ENCODE measurements at places on chromosomes 6 and 20.

DNA sequence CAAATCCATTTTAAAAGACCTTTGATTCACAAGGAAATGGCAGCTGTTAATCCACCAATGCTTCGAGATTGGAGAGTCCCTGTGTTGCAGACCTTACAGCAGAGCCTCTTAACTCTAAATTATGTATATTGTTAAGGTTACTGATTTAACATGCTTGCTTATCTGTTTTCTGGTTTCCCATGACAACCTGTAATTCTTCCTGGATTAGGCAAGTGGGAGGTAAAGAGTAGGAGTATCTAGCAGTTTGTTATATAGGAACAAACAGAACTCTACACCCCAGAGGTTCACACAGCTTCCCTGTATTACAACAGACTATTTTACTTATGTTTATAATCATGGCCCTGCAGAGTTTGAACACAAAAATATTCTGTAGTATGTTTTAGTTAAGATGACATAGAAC, 39.5 kb downstream of the NKX2-4 start:
- ATAC-seq = no peak

DNA sequence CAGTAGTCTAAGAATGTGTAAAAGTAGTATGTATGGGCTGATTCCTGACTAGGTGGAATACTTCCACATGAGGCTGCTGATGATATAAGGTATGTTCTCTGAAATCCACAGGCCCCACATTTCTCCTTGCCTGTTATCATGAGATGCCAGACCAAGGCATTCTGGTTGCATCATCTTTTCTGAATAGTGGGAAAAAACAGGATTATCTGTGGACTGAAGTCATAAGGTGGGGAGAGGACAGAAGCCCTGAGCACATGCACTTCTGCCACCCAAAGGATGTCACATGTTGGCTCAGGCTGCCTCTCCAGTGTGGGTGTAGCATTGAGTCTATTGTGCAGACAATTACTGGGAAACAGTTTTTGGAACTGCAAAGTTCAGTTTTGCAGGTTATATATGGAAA, 184.5 kb upstream of the RAB32 start:
- ATAC-seq = no peak

DNA sequence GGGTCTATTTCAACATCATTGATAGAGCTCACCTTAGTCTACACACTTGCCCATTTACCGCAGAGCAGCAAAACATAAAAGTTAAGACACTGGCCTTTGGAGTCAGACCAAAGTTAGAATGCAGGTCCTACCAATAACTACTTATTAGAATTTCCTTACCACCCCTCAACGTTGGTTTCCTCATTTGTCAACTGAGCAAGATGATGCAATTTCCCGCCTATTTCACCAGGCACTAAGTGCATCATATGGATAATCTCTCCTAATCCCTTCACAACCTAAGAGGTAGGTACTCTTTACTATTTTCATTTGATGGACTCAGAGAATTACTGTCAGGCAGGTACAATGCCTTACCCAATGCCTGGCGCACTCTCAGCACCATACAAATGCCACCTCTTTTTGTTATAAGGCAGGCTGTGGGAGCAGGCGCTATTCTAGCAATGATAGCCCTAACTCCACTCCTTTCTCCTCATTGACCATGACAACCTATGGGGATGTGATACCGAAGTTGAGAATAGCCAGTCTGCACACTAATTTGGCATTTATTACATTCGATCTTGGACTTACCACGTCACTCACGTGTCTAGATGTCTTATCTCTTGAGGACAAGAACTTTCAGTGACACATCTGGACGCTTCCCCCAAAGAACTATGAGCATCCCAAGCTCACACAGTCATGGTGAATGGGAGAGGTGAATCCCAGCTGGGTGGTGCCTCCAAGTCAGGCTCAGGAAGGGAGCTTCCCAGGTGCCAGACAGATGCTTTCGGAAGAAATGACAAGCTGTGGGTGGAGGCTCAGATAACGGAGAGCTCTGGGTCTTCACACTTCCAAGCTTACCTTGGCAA, 128.1 kb upstream of the STMND1 start:
- ATAC-seq = peak; percentile 31

DNA sequence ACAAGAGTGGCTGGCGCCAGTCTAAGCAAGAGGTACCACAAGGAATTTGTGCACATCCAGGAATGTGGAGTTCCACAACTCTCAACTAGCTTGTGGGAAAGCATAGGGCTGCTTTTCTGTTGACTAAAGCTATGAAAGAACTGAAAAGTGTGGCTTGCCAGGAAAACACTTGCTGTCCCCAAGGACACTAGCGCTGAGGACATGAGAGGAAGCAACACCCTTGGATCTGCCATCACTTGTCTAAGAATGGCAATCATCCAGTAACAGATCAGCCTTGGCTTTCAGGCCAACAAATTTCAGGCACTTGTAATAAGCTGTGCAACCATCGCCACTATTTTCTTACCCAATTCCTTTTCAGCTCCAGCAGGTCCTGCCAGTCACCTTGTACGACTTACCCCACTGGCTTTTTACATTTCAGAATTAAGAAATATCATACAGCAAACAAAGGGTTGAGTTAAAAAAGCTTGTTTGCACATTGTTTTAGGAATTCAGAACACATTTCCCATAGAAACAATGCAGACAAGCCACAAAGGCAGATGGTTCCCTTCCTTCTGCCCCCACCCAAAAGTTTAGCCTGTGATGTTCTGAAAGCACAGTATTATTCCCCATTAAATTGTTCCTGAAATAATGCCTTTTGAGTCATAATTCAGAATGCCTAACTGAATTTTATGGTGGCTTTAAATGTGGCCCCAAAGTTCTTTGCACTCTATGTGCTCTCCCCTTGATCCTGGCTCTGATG, 57.9 kb upstream of the SSTR4 start:
- ATAC-seq = no peak

DNA sequence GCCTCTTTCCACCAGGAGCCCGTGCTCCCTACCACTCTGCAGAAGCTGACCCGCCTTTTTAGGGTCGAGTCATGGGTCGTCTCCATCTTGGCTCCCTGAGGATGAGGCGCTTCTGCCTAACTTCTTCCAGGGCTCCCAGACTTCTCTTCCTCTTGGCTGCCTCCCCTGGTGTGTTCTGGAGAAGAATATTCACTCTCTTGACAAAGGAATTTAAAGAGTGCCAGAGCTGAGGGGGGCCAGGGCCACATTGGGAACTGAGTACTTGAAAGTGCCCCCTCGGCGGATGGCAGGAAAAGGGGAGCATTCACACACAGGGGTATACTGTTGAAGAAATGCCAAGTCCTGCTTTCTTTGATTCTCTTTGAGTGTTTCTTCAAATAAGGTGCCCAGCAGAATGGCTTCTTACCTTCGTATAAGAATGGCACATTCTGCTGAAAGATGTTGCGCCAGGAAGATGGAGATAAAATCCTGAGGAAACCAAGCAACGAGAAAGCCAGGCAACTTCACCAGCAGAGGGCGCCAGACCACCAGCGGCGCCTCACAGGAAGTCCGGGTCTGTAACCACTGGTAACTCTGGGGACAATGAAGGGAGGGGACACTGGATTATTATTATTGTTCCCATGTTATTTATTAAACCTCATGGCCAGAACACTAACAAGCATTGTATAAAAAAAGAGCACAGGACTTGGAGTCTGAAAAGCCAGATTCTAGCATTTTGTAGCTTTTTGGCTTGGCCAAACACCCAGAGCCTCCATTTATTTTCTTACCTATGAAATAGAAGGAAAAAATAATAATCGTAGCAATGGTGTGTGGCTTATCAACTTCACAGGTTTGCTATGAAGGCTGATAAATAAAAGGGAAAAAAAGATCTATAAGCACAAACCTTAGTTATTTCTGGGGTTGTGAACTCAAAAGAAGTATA, 176.7 kb downstream of the HACE1 start:
- no peak for ATAC-seq

Data from stimulated activated memory B cell treated with anti-CD40 and anti-IgM and Interleukin-4, amounts not matched to agents 10 μg/mL and 1 μg/mL and 100 μg/mL, for 72 hours (primary cell).